Cerebellar cortex (tissue), 1 donor: ENCODE measurements at places on chromosomes 12 and 14.

DNA sequence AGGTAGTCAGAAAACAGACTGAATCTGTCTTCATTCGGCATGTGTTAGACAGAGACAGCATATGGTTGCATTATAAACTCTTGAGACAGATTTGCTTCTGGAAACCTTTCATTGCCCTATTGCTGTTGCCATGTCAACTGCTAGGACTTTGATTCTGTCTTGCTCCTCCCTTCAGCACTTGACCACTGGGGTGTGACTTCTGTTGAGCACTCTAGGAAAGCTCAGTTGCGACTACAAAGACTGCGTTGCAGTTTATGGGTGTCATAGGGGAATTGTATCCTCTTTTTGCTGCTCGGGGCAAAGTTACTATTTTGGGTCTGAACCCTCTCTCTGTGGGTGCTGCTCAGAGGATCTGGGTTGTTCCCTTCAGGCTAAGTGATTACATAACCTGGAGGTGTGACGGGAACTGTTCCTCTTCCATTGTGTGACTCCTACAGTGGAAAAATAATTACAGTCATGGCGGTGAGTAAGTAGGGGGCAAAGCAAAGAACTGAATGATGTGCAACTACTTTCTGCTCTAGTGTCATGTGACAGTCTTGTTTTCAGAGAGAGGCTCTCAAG lies 44.3 kb upstream of the TRIM9 start:
- DNase-seq: no peak

GRCh38 chr12:104136577-104136976 lies 1.4 kb downstream of the NFYB start:
- DNase-seq: peak; percentile 12

DNA sequence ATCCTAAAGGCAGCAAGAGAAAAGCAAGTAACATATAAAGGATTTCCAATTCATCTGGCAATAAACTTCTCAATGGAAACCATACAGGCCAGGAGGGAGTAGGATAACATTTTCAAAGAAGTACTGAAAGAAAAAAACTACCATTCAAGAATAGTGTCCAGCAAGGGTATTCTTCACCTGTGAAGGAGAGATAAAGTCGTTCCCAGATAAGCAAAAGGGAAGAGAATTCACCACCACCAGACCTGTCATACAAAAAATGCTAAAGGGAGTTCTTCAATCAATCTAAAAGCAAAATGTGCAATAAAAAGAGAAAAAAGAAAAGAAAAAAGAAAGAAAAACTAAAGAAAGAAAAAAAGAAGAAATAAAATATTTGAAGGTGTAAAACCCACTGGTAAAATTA lies 228.9 kb upstream of the AMIGO2 start:
- DNase-seq: no peak

GRCh38 chr14:68585690-68586089 lies 207.2 kb downstream of the ZFP36L1 start:
- DNase-seq: no peak
